ENCODE measurements at places on chromosomes 1 and 21. TPM values are rescaled to one million over a fixed set of nuclear protein-coding genes. Genes with fewer than 3 reads are reported as not detected.

- no peak for DNase-seq
Observed at GRCh38 chr1:12014141-12014991, 4.9 kb upstream of the MIIP start.

DNA sequence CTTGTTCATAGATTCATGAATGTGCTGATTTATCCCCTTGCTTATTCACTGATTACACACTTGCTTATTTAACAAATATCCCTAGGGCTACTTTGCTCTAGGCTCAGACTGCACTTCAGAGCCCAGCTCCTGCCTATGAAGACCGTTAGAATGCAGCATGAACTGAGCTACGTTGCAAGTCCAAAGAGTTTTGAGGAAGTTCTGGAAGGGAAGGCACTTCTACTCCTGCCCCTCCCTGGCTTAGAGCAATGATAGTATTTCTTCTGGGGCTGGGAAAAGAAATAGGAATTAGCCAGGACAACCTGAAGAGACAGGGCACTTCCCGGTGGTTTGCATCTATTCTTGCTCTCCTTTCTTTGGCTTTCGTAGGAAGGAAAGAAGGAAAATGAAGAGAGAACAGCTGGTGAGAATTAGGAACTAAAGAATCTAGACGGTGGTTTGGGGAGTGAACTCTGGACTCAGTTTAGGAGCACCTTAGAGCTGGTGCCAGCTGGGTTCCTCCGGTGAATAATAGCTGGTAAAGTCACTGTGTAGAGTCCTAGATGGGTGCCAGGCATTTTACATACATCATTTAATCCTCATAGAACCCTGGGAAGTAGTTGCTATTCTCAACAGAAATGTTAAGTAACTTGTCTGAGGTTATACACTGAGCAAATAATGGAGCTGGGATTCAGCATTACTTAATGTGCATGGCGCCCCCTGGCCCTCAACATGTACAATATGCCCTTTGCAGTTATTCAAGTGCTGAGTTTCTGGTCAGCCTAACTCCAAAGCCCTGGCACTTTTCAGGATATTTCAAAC, 65.9 kb downstream of the NDUFS5 start:
- DNase-seq = no peak

- DNase-seq = no peak
Observed at GRCh38 chr1:18926315-18927081, 24.1 kb upstream of the ALDH4A1 start.

GRCh38 chr1:202562444-202563060, 147.7 kb downstream of the SYT2 start:
- DNase-seq = no peak

NBPF4 gene
- total RNA-seq = not detected

HSF2BP gene
- 0.46 TPM for total RNA-seq

Measured in posterior vena cava (tissue), 2 donors.